NCI-H510A treated with DMSO at 0.1 percent for 48 hours (cell line): ENCODE measurements at places on chromosomes 2 and 18.
A peak's percentile ranks its signal among the peaks of the same experiment; 100 is the strongest.

DNA sequence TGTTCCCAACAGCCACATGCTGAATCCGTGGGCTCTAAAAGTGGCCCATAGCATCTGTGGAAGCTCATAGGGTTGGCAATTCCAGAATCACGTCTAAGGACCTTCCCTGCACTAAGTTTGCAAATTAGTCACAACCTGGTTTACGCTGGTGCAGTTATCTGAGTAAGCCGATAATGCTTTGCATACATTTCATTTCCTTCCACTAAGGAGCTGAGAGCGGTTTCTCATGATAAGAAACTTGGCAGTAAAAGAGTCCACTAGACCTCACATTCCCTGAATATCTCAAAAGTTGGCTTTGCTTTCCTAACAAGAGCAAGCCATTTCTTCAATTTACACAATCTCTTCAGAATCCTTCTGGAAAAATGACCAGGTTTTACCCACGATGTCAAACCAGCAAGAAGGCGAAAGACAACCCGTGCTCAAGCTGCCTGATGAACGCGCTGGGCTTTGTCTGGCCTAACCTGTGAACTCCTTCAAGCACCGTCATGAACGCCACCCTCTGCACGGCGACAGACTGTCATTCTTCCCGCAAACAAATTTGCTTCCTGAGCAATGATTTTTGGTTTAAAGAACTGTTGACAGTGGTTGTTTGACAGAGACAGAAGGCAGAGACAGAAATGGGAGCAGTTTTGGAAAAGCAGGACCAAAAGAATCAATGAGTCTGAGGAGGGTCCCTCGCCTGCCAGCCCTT, 73.0 kb upstream of the COPS8 start:
- no peak for DNase-seq

GRCh38 chr2:10721396-10722251, at the start of gene ATP6V1C2:
TSS of gene ATP6V1C2 (plus strand) at chr2:10721630. CDS start at chr2:10722850, 1,220 bp downstream.
- peak; percentile 41 for DNase-seq

DNA sequence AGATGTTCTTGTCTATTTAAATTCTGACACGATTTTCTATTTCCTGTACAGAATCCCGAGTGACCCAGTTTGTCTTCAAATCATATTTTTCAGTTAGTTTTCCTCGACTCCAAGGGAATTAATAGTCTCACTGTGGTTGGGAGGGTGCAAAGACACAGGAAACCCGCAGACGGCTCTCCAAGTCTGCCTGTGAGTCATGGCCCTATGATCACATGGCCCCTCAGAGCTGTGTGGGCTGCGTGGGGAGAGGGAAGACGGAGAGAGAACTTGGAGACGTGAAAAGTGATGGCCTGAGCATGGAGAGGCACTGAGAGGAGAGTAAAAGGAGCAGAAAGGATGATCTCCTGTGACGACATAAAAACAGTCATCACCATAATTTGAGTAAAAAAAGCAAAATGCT, 989.9 kb downstream of the DCDC2C start:
- DNase-seq, result no peak

DNA sequence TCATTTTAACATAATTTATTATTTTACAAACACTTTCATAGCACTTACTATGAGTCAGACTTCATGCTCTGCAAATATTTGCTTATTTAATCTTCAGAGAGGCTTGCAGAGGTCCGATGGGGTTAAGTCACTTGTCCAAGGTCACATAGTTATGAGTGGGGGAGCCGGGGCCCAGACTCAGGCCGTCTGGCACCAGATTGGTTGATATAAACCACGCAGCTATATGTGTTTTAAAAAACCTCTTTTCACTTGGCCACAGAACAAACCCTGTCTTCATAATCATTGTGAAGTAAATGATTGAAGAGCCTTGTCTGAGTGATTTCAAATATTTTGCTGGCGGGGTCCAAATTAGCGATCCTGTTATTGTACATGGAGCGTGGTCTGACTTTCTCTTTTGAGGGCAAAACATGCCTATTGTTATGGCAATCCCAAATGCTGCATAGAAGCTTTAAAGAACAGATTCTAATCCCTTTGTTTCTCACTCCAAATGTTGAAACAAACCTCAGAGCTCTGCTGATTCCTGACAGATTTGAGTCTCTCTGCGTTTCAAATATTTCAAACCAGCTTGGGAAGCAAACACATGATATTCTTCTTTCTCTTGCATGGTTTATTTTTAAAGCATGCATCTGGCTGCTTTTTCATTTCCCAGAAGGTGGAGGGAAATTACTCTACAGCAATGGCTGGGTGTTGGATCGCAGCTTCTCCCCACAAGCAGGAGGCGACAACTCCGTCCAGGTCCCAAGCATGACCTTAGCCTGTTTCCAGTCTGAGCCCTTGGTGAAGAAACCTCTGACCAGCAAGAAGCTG, 142.4 kb downstream of the DDX1 start:
- no peak for DNase-seq

GRCh38 chr18:48792611-48793380, 158.0 kb downstream of the SMAD7 start:
- DNase-seq, result no peak

- no peak for DNase-seq
Measured at GRCh38 chr2:56211048-56211447, 27.3 kb downstream of the CCDC85A start.

GRCh38 chr2:29065068-29065811, 9.1 kb downstream of the PCARE start:
- no peak for DNase-seq

DNA sequence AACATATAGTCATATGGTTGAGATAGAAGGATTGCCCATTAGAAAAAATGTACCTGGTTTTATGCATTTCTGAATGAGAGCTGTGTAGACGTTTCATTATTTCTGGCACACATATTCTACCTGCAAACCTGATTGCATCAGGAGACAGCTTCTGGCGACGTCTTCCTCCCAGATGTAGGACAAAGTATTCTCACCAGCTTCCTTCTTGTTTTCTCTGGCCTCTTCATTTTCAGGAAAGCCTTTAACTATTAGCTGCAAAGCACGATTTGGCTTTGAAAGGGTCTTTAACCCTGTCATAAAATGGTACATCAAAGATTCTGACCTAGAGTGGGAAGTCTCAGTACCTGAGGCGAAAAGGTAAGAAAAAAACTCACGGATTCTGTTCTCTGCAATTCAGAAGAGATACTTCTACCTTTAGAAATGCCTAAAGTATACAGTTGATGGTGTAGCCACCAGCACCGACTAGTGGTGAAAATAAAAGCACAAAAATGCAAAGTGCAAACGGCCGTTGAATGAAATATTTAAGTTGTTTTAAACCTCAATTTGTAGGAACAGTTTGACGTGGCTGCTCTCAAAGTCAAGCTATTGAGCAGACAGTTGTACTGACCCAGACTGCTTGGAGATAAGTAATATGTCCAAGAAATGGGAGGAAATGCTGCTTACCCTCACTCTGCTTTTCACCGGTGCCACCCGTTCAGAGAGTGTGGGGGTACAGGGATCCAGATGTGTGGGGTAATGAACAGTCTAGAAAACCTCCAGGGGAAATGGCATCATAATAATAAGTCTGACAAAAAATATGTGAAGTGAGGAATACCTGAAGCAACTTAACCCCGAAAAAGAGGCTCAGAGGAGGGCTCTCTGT, 20.2 kb downstream of the IL18RAP start:
- peak; percentile 29 for DNase-seq

DNA sequence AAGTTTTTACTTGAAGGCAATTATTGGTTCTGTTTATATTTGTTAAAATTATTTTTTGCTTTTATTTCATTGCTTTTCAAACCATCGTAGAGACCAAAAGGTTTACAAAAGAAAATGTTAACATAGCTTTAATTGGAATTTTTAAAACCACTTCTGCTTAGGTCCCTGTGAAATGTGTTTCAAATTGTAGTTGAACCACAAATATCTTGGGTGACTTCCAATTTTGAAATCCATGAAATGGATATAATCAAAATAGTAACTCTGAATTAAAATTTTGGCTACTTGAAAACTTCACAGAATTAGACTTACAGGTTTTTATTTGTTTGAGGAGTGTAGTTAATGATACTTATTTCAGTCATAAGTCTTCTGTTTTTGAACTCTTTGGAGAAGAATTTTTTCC, 3.1 kb upstream of the SPAG16 start:
- no peak for DNase-seq

DNA sequence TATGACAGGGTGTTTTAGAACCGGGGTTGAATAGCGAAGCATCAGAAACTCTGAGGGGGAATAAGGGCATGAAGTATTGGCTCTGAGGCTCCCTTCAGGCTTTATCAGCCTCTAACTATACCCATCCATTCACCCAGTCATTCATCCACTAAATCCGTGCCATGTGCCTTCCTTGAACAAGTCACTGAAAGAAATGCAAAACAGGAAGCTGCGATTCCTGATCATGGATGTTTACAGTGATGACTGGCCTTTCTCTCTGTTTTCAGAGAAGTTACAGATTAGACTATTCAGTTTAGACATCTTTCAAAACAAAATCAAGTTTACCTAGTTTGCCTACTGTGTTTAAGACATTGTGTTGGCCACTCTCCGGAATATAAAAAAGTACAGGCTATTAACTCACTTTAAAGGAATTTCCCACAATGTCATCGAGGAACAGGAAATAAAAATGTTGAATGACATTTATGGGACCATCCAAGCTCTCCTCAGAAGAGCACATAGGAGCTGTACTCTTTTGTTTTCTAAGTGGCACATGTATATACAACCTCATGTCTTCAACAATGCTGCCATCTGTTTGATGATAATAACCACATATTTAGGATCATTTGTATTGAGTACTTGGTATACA, 43.8 kb upstream of the SLC14A1 start:
- no peak for DNase-seq

DNA sequence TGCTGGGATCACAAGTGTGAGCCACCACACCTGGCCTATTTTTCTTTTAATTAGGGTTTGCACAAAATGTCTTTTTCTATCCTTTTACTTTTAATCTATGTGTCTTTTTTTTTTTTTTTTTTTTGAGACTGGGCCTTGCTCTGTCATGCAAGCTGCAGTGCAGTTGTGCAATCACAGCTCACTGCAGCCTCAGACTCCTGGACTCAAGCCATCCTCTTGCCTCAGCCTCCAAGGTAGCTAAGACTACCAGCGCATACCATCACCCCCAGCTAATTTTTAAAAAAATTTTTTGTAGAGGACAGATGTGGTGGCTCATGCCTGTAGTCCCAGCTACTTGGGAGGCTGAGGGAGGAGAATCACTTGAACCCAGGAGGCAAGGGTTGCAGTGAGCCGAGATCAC, 27.1 kb downstream of the ADCY3 start:
- DNase-seq, result no peak

DNA sequence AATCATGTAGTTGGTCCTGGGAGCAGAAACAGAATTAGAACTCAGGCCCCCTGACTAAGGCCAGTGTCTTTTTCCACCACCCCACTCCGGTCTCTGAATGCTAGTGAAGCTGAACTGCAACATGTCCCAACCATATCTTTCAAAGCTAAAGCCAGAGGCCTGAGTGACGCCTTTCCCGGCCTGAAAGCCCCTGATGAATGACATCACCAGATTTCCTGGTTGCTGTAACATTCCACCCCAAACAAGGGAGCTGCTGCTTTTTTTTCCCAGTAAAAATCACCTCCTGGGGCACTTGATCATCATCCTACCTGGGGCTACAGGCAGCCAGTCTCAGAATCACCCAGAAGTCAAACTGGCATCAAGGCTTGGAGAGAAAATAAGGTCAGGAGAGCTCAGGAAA, 162.7 kb downstream of the ARL4C start:
- DNase-seq, result no peak
